Activated naive CD4-positive, alpha-beta T cell (primary cell): ENCODE measurements at places on chromosomes 5 and 9.

GRCh38 chr5:155735388-155735787, 591.6 kb upstream of the SGCD start:
- no peak for DNase-seq

DNA sequence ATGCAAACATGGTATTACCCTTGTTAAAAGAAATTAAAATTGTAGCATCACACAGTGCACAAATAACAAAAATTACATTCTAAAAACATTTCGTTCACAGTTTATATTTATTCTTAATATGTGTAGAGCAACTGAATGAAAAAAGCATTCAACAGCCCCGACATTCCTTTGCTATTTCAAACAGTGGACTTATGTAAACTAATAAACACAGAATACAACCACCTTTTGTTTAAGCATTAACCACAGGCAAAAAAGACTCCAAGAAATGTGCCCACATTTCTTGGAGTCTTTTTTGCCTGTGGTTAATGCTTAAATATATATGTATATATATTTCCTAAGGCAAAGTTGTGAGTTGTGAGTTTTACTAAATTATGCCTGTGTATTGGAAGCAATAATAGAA, 532.5 kb upstream of the DAP start:
- no peak for DNase-seq

DNA sequence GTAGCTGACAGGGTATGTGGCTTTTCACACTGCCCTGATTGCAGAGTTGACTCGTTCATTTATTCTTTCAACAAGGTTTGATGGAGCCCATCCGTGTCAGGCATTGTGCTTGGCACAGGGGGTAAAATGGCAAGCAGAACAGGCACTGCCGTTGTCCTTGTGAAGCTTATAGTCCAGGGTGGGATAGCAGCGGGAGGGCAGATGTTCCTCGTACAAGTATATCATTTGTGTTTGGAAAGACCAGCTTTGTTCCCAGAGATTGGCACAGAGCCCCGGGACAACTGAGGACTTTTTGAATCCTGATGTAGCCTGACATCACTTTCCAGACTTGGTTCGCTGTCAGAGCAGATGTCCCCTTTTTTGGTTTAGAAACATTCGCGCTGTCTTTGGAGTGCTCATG, 50.9 kb downstream of the MVB12B start:
- DNase-seq = no peak

DNA sequence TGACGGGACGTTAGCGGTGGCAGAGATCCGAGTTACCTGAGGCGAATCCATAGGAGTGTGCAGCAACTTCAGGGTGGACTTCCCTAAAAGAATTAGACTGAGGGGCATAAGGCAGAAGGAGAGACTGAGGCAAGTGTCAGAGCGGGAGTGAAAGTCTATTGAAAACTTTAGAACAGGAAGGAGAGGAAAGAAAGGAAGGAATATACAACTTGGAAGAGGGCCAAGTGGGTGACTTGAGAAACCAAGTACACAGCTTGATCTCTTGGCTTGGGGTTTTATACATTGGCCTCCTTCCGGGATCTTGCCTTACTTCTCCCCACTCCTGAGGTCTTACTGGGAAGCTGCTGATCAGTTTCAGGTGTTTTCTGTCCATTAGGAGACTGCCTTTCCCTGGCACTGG, 84.9 kb downstream of the SNX18 start:
- no peak for DNase-seq

DNA sequence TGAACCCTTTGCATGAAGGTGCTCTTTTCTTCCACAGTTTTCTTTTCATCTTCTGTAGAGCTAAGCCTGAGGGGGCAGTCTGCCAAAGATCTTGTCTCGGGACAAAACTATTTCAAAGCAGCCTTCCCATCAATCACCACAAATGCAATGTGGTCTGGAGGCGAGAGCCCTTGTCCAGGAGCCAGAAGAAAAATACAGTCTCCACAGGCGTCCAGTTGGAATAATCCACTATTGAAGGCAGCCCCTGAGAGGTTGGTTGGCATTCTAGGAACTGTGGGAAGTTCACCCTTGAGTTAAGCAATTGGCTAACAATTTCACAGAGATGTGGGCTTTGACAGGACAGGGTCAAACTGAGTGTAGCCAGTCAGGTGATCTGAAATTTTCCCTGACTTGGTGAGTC, 72.0 kb downstream of the SEMA6A start:
- no peak for DNase-seq
